ENCODE measurements at places on chromosomes 6 and 20. TPM values are rescaled to one million over a fixed set of nuclear protein-coding genes. Genes with fewer than 3 reads are reported as not detected.

GRCh38 chr20:57231161-57231560 is 35.3 kb downstream of the BMP7 start:
- DNase-seq, result no peak

- no peak for DNase-seq
Observed at GRCh38 chr6:47335466-47335865, 25.8 kb upstream of the TNFRSF21 start.

GRCh38 chr6:41367700-41368099 is 32.3 kb downstream of the NCR2 start:
- peak; percentile 35 for DNase-seq

The EGFL8 gene
- 4.6 TPM for polyA plus RNA-seq

DNA sequence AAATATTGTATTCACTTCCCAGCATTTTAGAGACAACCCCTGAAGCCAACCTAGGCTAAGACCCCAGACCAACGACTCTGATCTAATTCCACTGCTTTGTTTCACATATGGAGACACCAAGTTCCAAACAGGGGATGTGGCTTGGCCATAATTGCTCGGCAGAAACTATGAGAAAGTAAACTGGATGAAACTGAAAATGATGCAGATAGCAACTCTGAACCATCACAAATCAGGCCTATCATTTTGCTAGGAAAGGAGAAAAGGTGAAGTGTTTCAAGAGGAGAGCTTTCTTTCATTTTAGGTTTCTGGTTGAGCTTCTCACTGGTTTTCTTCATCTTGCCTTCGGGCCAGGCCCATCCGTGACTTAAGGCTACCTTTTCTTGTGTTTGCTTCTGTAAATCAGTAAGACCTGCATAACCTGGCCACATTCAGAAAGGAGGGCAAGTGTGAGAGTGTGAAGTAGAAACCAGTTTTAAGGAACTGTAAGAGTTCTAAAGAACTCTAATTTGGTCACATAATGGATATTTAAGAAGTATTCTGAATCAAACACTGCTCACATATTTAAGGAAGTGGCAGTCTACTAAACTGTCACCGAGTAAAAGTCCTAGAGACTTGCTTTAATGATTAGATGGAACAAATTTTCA is 105.8 kb downstream of the BACH2 start:
- DNase-seq, result no peak

DNA sequence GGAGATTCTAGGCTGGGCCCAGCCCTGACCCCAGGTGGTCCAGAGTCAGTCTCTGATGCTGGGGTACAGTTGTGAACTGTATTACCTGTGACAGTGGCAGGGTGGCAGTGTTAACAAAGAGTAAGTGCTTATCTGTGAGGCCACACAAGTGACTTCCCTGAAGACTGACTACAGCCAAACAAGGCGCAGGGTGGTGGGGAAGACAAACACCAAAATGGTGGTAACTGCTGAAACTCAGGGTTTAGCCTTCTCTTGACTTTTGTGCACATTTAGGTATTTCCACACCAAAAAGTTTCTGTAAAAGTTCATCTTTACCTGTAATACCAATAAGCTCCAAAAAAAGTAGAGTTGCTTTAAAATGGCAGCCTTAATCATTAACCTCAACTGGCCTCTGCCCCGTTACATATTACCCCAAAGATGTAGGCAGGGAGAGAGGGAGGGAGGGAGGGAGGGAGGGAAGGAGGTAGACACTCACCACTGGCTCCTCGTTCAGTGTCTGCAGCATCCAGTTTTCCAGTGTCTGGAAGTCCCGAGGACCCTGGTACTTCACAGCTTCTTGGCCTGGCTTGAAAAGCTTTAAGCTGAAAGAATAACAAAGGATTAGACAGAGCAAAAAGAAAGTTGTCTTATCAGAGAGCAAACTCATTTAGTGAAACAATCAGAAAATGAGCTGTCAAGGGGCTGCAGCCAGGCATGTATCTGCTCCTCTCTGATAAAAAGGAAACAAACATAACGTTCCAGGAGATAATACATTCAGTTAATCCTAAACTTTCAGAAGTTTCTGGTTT is 11.3 kb downstream of the TXNDC5 start:
- DNase-seq, result no peak

The GDAP1L1 gene
- 2.4 TPM for polyA plus RNA-seq

GRCh38 chr6:41784581-41785171 is 2.8 kb upstream of the TOMM6 start:
- DNase-seq, result no peak

The SLC26A8 gene
- 0.20 TPM for polyA plus RNA-seq

GRCh38 chr6:115319823-115320222 is 740.9 kb downstream of the FRK start:
- no peak for DNase-seq

- peak; percentile 13 for DNase-seq
Observed at GRCh38 chr6:1678201-1678600, 68.5 kb downstream of the FOXC1 start.

The GGTLC1 gene
- polyA plus RNA-seq, result not detected

GRCh38 chr6:22045261-22045912 is 251.4 kb downstream of the PRL start:
- DNase-seq, result no peak

DNA sequence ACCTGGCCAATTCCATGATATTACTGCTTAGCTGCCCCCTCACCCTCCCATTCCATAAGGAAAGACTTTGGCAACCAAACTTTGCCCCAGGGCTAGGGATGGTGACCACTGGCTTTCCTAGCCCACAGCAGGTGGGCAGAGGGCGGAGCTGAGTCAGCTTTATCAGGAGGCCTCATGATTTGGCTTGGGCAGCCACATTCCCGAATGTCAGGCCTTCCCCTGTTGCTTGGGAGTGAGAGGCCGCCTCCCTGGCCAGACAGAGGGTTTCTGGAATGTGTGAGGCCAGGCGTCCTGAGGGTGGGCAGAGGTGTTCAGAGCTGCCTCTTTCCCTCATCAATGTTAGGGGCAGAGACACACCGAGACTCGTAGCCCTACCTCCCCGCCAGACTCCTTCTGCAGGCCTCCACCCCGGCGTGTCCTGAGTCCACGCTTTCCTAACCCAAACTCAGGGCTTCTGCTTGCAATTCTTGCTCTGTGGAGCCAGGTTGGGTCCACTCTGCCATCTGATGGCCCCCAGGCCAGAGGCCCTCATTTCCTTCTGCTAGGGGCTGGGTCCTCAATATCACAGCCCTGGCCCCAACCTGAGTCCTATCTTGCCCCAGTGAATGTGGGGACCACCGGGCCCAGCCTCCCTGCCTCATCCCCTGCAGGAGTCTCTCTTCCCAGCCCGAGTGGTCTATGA is 19.3 kb downstream of the UQCC2 start:
- DNase-seq, result peak; percentile 64

The SRSF12 gene
- 0.91 TPM for polyA plus RNA-seq

- no peak for DNase-seq
Observed at GRCh38 chr20:31682927-31683326, 39.7 kb downstream of the BCL2L1 start.

GRCh38 chr20:64011366-64011779 is 24.6 kb upstream of the C20orf204 start:
- no peak for DNase-seq

GRCh38 chr20:57498425-57499400 is 26.2 kb downstream of the CTCFL start:
- DNase-seq, result no peak

GRCh38 chr6:5723841-5724691 is 282.7 kb downstream of the NRN1 start:
- no peak for DNase-seq

- no peak for DNase-seq
Observed at GRCh38 chr6:112695001-112695400, 347.9 kb downstream of the RFPL4B start.

DNA sequence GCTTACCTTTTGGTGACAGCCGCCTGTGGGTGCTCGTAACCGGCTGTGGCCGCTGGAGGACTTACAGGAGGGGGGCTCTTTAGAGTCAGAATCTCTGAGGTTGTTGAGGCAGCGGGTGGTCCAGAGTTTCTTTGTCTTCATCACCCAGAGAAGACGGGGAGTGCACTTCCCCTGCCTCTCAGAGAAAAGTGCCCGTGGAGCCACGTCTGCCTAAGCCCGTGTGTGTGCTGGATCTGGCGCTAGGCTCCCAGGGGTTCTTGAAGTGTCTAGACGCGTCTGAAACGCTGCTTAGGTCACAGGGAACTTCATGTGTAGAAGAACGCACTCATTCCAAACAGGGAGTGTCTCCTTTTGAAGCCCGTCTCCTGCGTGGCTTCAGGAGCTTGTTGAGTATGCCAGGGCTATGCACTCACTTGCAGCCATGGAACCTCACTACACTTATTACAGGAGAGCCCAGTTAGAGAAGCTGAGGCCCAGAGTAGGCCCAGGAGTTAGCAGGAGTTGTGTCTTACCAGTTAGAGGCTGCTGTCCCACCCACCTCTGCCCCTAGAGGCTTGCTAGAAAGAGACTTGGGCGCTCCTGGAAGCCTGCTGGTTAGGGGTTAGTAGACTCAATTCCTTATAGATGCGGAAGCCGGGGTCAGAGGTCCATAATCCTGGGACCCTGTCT is 1.3 kb downstream of the LSM14B start:
- no peak for DNase-seq

GRCh38 chr20:3161316-3162079 is 1.8 kb upstream of the FASTKD5 start:
- no peak for DNase-seq

- DNase-seq, result no peak
Observed at GRCh38 chr6:29666826-29667130, 9.9 kb downstream of the MOG start.

- peak; percentile 66 for DNase-seq
Observed at GRCh38 chr6:27251112-27251605, 3.7 kb downstream of the PRSS16 start.

DNA sequence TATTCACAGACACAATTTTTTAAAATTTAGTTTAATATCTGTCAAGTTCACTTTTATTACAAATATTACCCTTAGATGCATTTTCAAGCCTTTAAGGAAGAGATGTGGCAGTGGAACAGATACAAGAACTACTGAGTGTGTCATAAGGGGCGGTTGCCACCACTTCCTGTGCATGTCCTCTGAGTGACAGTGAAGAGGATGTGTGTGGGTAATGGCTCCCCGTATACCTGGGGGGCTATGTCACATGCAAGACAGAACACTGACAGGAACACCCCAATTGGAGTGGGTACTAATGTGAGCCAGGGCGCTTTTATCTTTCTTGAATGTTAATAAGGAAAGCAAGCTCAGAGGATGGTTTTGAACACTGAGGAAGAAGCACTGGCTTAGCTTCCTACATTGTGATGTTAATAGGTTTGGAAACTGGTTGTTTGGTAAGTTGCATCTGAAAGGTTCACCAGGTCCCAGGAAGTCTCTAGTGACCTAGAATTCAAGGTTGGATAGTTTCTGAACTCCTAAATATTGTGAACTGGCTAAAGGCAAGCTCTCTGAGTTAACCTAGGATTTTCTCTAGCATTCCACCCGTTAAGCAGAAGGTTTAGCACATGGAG is 83.4 kb upstream of the ASF1A start:
- no peak for DNase-seq

The UNC93A gene
- not detected for polyA plus RNA-seq

DNA sequence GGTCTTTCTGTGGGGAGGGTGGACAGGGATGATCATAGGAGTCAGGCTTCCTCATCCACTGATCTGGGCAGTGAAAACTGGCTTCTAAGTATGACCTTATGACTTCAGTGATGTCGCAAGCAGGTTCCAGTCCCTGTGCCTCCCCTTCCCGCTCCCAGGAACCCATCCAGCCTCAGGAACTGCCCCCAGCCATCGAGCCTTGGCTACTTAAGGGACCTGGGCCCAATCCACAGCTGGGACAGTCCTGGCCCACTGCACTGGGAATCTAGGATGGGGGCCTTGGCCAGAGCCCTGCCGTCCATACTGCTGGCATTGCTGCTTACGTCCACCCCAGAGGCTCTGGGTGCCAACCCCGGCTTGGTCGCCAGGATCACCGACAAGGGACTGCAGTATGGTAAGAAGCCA is at the start of gene LBP:
TSS of gene LBP (plus strand) at position 236 of the 405 bp plus-strand sequence. CDS start at position 271, 35 bp downstream.
- DNase-seq, result no peak

The TP53TG5 gene
- not detected for polyA plus RNA-seq

- no peak for DNase-seq
Observed at GRCh38 chr20:44739942-44740341, 5.7 kb upstream of the KCNK15 start.

DNA sequence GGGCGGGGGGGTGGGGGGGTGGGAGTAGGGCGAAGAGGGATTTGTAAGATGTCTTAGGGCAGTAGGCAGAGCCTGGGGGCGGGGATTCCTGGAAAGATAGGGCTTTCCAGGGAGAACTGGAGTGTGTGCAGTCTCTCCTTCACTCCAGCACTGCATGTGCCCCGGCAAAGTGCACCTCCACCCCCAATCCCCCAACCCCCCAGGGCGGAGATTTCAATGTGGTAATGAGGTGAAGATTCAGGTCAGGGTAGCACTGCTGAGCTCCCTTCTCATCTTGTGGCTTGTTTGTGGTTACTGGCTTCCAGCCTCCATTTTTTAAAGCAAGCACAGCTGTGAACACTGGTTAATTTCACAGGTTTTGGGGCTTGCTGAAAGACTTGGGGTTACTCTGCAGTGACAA is 5.9 kb downstream of the TMEM239 start:
- peak; percentile 3 for DNase-seq

DNA sequence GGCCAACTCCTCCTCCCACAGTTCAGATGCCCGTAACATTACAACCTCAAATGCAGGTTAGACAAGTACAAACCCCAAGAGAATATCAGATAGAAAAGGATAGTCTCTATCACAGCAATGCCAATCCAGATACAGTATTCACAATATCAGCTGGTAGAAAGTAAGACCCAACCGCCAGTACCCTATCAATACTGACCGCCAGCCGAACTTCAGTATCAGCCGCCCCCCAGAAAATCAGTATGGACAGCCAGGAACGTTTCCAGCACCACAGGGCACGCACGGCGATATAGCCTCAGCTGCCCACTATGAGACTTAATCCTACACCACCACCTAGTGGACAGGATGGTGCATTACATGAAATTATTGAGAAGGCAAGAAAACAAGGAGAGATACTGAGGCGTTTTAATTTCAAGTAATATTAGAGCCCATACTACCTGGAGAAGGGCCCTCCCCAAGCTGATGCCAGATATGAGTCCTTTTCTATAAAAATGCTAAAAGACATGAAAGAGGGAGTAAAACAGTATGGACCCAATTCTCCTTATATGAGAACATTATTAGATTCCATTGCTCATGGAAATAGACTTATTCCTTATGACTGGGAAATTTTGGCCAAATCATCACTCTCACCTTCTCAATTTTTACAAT is 17.6 kb upstream of the EIF2S2 start:
- peak; percentile 55 for DNase-seq

- DNase-seq, result peak; percentile 20
Observed at GRCh38 chr6:3321875-3322274, 63.1 kb downstream of the PSMG4 start.

- no peak for DNase-seq
Observed at GRCh38 chr6:33075568-33076405, at the start of gene HLA-DPB1. Gene HLA-DPB1 (plus strand): TSS chr6:33075990. CDS start chr6:33076042, 52 bp downstream.

- peak; percentile 43 for DNase-seq
Observed at GRCh38 chr20:44703183-44703925, 11.8 kb upstream of the CCN5 start.

DNA sequence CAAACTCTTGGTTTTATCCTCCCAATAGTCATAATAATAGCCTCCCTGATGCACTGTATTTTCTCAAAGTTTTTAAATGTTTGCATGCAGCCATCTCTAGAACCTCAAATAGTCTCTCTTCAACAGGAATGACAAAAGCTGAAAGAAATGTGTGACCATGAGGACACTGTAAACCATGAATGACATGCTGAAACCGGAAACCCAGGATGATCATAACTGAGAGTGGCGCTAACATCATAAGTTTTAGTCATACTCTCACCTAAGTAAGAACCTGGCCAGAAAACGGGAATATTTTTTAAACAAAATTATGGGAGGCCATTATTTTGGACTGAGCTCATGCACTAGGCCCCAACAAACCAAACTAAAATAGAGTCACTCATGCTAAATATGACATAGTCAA is 278.4 kb upstream of the STXBP5 start:
- no peak for DNase-seq

GRCh38 chr6:151069641-151070040 is 170.1 kb upstream of the AKAP12 start:
- peak; percentile 45 for DNase-seq
